ENCODE measurements at places on chromosomes 5 and 9. TPM values are rescaled to one million over a fixed set of nuclear protein-coding genes. Genes with fewer than 3 reads are reported as not detected.

DNA sequence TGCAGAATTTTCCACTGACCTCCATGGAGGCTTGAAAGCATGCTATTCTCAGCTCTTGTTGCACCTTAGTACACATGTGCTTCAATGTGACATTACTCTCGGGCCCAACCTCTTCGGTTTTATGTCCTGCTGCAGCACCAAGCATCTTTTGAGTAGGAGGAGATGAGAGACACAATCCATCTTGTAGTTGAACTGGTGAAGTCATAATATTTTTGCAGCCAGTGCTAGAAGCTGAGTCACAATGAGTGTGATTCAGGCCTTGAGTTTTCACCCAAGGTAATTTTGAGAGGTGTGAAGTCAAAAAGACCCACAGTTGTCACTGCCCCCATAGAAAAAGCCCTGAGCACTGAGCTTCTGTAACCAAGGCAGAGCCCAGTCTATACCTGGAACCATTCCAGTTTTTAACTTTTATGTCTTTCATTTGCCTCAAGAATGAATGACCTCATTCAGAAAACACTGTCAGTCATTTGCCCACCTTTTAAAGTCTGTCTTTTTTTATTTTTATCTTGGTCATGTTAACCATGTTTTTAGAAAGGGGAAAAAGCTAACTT is 117.7 kb downstream of the ZNF462 start:
- DNase-seq: no peak

DNA sequence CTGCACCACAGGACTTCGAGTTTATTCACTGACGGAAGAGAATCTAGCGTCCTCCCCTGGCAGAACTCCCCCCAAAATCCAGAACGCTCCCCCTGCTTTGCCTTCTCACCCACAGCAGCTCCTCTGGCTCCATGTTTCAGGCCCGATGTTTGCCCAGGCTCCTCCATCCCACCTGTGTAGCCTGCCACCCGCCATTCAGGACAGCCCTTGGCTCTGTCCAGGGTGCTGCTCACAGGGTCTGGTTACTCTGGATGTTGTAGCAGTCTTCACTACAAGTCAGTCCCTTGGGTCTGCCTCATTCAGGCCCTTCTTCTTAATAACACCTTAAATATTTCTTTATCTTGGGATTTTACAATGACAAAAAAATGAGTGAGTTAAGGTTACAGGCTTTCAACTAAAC is 41.3 kb upstream of the SV2C start:
- DNase-seq: no peak

DNA sequence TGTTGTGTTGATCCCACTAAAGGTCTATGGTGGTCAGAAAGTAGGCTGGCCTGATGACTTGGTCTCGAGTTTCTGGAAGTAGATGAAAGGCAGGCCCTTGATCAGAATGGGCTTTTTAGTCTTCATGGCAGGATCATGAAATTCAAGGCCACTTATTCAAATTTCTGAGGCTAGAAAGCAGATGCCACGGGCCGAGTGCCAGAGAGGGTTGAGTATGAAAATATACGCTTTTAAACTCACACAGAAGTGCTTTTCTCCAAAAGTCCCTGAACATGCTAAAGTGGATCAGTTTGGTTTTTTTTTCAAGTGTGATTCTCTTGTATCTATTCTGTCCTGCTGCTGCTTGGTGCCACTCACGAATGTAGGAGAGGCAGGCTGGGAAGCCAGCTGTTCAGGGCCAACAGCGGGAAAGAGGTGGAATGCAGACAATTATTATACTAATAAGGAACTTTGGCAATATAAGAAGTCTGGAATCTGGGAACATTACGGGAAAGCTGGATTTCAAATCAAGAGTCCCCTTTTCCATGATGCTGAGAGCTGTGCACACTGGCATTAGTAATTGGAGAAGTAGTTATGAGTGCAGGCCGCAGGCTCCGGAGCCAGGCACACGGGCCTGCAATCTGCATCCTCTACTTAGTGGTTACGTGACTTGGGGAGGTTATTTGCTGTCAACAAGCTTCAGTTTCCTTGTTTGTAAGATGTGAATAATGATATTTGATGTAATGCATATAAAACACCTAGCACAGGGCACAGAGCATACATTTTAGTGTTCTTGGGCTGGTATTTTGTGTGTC is 95.8 kb downstream of the LMNB1 start:
- no peak for DNase-seq

- DNase-seq: peak; percentile 13
These were observed 597.9 kb upstream of the SGCD start for GRCh38 chr5:155728857-155729683.

Gene LHX3
- not detected for total RNA-seq

GRCh38 chr5:68725905-68726683 is 367.7 kb upstream of the SLC30A5 start:
- DNase-seq: no peak

DNA sequence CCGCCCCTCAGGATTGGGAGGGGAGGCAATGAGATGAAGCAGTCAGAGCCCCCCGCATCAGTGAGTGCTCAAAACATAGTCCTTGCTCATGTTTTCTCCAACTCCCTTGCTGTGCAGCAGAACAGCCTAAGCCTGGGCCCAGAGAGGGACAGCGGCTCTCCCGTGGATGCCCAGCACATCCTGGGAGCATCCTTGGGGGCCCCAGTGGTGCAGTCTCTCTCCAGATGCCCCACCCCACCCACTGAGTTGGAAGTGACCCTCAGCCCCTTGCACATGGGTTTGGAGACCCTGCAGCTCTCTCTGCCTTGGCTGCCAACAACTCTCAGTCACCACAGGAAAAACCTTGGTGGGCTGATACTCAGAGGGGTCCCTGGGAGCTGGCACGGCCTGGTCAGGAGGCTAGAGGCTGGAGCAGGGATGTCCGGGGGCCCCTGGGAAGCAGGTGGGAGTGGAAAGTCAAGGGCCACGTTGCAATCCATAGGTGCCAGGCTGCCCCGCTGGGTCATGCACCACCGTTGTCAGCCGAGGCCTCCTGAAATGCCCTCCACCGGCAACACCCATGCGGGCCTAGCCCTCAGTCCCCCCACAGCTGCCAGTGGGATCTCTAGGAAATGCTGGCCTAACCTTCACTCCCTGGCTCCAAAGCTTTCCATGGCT is 242.5 kb downstream of the PBX3 start:
- DNase-seq: no peak

DNA sequence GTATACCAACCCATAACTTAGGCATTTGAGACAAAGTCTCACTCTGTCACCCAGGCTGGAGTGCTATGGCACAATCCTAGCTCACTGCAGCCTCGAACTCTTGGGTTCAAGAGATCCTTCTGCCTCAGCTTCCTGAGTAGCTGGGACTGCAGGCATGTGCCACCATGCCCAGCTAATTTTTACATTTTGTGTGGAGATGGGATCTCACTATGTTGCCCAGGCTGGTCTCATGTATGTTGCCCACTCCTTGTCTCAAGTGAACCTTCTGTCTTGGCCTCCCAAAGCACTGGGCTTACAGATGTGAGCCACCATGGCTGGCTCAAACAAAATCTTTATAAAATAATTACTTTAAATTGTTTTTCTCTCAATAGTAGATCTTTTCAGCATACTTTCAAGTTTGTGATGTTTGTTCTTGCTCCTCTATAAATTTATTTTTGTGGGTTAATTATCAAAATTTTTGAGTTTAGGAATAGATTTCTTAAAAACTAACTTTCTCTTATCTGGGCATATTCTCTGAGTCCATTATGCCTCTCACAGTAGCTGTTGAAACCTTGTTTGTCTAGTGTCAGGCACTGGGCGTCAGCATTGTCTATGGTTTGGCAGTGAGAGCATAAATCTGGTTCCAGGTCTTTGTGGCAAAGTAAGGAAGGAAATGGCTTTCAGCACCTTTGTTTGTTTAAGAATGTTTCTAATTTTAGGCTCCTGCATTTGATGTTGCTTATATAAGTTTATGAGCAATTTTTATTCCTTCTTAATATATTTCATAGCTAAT is 38.7 kb downstream of the NLN start:
- peak; percentile 43 for DNase-seq

- DNase-seq: no peak
These were observed 9.9 kb downstream of the MCCC2 start for GRCh38 chr5:71597001-71597400.

- DNase-seq: no peak
These were observed 254.7 kb upstream of the TRPC7 start for GRCh38 chr5:136620016-136620419.

Gene MTMR12
- total RNA-seq: 19.0 TPM

- DNase-seq: peak; percentile 10
These were observed 45.3 kb downstream of the RAPGEF6 start for GRCh38 chr5:131589510-131590348.

Gene ADGRV1
- 0.50 TPM for total RNA-seq

Gene ROPN1L
- total RNA-seq: 0.17 TPM

GRCh38 chr9:13568841-13569601 is 289.5 kb upstream of the MPDZ start:
- DNase-seq: peak; percentile 2

- DNase-seq: no peak
These were observed 120.5 kb downstream of the MARCHF3 start for GRCh38 chr5:126909856-126910255.

All from mammary epithelial cell (primary cell).